ENCODE measurements at places on chromosomes 11 and 22.

DNA sequence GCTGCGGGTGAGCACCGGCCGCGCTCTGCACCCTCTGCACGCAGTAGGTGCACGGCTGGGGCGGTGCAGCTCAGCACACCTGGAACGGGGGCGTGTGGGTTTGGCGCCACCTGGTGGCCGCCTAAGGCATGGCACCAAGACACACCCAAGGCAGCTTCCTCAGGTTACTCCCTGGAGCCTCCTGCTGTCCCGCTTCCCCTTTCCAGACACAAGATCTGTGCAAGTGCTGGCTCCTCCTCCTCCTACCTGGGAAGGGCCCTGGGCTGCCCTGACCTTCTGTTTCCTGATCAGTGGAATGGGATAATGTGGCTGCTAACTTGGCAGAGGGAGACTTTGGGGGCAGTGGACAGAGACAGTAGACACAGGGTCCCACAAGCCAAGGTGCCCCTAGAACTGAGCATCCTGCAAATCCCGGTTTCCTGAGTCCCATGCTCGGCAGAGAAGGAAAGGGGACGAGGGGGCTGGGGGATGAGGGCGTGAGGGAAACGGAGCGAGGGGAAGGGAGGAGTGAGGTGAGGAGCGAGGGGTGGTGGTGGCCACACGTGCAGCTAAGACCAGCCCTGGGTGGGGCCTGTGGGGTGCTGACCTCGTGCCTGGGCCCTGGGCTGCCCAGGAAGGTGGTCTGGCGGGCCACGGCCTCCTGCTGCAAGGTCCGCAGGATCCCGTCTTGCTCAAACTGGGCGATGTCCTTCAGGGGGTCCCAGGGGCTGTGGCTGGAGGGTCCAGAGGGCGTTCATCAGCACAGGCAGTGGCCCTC, 34.8 kb upstream of the CARS1 start:
- DNase-seq: peak; percentile 20

DNA sequence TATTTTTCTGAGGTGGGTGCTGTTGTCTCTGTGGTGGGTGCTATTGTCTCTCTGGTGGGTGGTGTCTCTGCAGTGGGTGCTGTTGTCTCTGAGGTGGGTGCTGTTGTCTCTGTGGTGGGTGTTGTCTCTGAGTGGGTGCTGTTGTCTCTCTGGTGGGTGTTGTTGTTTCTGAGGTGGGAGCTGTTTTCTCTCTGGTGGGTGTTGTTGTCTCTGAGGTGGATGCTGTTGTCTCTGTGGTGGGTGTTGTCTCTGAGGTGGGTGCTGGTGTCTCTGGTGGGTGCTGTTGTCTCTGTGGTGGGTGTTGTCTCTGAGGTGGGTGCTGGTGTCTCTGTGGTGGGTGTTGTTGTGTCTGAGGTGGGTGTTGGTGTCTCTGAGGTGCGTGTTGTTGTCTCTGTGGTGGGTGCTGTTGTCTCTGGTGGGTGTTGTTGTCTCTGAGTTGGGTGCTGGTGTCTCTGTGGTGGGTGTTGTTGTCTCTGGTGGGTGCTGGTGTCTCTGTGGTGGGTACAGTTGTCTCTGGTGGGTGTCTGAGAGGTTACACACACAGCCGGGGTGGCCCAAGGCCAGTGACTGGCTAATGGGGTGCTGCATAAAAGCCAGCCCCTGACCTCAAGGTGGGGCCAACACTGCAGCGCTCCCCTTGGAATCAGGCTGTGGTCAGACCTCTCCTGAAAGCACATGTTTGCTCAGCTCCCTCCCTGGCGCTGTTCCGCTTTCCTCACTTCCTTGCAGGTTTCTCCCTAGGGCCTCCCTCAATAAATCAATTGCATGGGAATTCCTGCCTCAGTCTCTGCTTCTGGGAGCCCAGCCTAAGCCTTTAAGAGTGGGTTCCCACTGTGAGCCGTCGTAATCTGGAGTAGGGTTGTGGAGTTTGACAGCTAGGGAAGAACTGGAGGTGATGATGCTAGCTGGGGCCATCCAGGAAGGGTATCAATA, 31.0 kb upstream of the XBP1 start:
- no peak for DNase-seq

DNA sequence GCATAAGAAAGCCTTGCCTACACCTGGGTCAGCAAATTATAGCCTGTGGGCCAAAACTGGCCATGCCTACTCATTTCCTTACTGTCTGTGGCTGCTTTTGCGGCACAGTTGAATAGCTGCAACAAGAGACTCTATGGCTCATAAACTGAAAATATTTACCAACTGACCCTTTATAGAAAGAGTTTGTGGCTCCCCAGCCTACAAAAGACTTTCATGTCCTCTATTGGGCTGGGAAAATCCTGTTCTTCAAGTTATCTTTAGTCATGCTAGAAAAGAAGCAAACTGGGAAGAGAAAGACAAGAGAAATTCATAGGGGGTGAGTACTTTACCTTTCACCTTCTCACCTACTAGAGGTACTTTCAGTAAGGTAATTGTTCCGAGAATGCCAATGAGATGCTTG, 175.1 kb downstream of the SWAP70 start:
- no peak for DNase-seq

GRCh38 chr11:92527467-92527866, 302.8 kb downstream of the FAT3 start:
- no peak for DNase-seq

DNA sequence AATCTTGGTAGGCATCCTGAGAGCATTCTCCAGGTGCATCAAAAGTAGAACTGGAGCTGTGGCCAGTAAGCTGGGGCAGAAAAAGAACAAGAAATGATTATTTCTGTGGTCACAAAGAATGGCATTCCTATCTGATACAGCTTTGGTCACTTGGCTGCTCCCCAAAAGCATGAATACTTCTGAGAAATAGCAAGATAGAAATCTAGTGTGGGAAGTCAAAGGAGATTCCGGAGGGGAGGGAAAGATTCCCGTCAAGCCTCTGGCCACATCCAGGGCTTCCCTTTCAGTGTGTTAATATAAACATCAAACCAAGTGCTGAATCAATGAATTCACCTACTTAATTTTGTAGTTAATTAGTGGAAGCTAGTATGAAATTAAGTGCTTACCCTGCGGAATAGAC, 1185.4 kb downstream of the LRRC4C start:
- no peak for DNase-seq

DNA sequence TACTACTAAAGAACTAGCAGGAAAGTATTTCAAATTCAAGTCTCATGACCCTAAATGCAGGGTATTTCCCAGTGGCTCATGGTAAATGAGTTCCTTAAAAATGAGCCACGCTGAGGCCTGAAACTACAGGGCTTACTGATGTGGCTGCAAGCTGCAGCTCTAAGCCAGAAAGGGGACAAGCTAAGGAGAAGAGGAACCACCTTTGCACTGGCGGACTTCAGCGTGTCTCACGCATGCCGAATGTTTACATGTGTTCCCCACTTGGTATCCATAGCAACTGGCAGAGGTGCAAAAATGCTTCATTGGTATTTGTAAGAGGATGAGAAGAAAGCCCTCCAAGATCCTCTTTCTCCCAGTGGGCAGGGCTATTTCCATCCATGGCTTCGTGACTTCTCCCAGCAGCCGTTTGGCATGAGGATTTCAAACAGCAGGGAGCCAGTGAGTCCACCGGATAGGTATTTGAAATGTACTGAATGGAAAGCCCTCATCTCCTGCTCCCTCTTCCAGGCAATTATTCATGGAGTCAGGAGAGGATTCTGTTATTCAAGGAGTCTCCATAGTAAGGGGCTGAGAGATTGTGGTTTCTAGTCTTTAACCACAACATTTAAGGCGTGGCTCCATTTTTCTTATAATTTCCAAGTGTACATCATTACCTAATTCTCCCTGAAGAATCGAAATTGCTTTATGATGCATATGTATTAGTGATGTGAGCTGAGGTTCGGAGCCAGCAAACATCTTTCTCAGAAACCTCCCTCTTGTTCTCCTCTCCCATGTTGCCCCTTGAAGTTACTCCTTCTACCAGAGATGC, 55.3 kb upstream of the CD44 start:
- DNase-seq: peak; percentile 27

GRCh38 chr11:119368121-119369034, 13.1 kb downstream of the USP2 start:
- no peak for DNase-seq

DNA sequence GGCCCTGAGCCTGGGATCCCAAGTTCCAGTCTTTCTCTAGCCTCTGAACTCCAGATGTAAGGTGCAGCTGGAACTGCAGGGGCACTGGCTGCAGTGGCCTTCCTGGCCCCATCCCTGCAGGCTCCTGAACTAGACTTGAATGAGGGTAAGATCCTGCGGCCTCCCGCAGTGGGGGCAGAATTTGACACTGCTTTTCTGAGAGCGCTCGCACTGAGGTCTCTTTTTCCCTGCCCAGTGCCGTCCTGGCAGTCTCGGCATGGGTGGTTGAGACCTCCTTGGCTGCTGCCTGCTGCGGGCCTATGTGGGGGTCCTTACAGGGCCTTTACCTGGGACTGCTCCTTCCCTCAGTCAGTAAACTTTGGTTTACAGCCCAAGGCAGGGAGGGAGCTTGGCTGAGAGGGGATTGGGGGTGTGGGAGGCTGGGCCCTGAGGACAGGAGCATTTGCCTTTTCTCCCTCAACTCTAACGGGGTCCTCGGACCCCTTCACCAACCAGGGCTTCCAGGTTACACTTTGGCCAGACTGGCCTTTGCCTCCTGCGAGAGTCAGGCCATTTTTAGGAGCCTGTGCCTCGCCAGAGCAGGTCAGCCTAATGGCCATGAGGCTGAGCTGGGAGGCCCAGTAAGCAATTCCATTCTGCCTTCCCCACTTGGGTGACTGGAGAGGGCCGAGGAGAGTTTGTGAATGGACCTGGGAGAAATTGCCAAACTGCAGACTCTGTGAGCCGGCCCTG, 35.4 kb downstream of the FAM83F start:
- no peak for DNase-seq

DNA sequence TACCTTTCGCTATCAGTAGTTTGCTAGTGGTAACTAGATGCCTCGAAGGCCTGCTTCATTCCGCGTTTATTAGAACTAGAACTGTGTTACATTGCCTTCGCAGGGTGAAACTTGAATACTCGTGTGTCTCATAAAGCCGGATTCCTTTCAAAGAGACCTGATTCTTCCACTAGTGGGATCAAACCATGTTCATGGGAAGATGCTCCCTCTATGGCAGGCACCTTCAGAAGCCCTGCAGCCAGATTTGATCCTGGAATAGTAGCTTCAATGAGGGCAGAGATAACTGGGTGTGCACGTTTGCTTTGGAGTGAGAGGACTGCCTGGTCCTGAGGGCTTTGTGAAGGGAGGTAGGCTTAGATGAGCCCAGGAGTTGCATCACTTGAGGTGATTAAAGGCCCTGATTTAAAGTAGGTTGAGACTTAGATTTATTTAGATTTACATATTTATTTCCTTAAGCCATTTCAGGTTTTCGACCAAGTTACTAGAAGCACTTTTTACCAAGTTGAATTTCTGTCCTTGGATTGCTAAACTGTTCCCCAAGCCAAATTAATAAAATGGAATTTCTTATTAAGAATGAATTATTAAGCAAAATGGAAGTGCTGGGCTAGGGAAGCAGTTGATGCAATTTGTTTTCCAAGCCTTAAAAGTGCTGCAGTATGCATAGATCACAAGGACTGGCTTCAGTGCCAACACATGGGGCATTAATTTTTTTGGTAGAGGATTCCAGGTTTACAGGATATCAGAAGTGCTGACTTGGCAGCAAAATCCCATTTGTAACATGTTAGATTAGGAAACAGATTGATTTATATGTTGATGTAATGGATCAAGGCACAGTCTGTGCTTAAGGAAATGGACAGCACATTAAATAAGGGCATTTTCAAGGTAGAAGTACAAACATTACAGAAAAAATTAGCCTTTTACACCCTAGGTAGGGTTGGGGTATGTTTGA, 32.9 kb downstream of the APLP2 start:
- no peak for DNase-seq

- DNase-seq: no peak
Measured at GRCh38 chr11:91742155-91742554, 482.5 kb upstream of the FAT3 start.

GRCh38 chr11:123690485-123690884, 36.1 kb upstream of the SCN3B start:
- DNase-seq: no peak

GRCh38 chr11:37496201-37496600, 898.2 kb upstream of the RAG2 start:
- no peak for DNase-seq

- DNase-seq: no peak
Measured at GRCh38 chr11:75470476-75471080, 37.6 kb upstream of the KLHL35 start.

GRCh38 chr11:107969219-107969618, 39.5 kb upstream of the CUL5 start:
- DNase-seq: no peak

Data from stimulated activated CD4-positive, alpha-beta T cell treated with anti-CD3 and anti-CD28 coated beads, TNF-alpha, amount 100 ng/mL, for 1 hour (primary cell).